IPS-NIHi11 (cell line): ENCODE measurements at places on chromosomes 11 and 22.

GRCh38 chr11:16797776-16798175 lies 59.3 kb downstream of the C11orf58 start:
- no peak for DNase-seq

- no peak for DNase-seq
Measured at GRCh38 chr11:12721816-12722604, 47.8 kb downstream of the TEAD1 start.

- no peak for DNase-seq
Measured at GRCh38 chr11:124842305-124842704, 22.9 kb upstream of the ROBO3 start.

DNA sequence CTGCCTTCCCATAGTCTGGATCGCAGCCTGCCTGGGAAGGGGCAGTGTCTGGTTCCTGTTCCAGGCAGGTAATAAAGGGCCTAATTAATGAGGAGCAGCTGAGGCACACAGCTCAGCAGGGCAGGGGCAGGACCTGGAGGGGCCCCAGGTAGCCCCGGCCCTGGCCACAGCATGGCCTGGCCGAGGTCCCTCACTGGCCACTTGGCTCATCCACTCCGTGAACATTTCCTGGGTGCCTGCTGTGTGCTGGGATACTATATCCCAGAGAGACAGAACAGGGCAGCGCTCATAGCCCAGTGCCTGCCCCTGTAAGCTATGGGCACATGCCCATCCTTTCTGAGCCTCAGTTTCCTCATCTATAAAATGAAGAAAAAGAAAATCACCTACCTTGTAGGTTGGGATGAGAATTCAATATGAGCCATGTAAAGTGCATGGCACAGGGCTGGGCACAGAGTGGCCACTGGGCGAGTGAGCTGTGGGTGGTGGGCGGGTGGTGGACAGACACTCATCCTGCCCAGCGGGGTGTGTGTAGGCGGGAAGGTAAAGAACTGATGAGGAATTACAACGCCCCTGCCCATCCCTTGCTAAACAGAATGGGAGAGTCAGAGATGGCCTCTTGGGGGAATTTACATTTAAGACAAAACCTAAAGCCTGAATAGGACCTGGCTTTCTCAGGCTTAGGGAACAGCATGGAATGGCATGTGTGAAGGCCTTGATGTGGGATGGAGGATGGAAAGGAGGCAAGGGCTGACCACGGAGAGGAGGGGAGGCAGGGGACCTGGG lies 9.2 kb downstream of the MYRF start:
- DNase-seq: no peak

DNA sequence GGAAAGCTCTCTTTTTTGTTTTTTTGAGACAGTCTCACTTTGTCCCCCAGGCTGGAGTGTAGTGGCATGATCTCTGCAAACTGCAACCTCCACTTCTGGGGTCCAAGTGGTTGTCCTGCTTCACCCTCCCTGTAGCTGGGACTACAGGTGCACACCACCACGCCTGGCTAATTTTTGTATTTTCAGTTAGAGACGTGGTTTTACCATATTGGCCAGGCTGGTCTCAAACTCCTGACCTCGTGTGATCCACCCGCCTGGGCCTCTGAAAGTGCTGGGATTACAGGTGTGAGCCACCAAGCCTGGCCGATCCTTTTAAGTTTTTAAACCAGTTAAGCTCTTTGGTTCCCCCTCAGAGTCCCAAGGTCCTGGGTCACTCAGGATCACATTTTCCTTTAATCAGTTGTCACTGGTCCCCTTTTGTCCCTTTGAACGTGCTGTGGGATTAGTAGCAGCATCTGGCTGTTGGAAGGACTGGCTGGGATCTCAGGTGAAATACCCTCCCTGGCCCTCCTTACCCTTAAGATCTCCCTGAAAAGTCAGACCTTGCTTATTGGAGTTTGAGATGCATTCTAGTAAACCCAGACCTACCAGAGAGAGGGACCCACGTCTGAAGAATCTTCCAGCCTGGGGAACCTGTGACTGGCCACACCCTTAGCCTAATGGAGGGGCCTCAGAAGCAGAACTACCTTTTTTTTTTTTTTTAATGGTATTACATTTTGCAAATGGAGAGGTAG lies 8.1 kb downstream of the MALAT1 start:
- DNase-seq: no peak

GRCh38 chr11:75873417-75874221 lies 58.6 kb downstream of the UVRAG start:
- DNase-seq: no peak

GRCh38 chr22:24289114-24289513 lies 18.5 kb downstream of the SPECC1L start:
- no peak for DNase-seq
